ENCODE measurements at places on chromosomes 12 and 14.

DNA sequence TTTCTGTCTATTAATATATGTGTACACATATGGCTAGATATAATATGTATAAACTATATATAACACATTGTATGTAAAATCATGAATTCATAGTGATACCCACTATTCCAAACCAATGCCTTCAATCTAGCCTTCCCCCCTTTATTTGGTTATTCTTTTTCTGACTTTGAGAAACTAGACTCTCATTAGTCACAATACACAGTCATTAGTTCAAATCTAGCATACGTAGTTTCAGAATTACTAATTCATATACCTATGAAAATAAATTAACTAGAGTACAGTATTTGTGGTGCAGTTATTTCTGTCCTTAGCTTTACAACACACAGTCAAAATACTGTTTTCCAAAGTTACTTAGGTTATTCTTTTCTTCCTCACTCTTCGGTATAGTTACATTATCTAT, 268.2 kb downstream of the DPF3 start:
- no peak for DNase-seq

DNA sequence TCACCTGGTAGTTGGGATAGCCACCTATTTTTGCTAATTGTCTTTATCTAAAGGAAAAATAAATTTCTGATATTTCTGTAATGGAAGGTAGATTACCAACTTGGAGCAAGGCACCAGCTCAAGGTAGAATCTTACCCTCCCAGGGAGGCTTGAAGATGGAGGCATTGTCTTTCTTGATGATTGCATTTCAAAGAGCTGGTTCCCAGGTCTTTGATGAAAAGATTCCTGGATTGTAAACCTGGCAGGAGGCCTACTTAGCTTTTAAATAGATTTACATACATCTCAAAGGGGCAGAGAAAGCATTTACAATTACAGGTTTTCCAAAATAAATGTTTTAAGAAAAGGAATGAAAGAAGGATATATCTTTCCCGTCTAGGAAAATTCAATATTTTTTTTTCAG, 729.2 kb downstream of the LRFN5 start:
- DNase-seq, result no peak

DNA sequence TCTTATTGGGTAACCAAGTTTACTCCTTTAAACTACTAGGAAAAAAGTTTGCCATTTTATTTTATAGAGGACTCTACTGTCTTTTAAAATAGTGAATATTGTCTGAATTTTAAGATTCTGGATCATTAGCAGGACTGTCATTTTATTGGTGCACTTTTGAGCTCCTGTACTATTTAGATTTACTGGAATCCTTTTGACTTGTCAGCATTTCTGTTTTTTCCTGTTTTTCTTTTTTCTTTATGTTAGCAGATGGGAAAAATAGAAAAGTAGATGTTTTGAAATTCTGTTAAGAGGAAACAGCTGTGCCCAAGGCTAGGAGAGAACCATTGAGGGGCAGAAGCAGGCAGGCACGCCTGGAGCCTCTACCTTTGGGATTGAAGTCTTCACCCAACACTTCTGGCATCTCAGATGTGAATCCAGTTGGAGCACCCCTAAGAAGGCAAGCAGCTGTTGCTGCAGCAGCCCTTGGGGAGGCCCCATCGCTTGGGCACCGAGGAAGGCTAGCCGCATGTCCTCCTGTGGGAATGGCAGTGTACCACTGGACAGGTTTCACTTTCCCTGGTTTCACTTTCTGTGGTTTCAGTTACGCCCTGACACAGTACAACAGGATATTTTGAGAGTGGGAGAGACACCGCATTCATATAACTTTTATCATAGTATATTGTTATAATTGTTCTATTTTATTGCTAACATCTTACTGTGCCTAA, 11.5 kb downstream of the RIMKLB start:
- no peak for DNase-seq

DNA sequence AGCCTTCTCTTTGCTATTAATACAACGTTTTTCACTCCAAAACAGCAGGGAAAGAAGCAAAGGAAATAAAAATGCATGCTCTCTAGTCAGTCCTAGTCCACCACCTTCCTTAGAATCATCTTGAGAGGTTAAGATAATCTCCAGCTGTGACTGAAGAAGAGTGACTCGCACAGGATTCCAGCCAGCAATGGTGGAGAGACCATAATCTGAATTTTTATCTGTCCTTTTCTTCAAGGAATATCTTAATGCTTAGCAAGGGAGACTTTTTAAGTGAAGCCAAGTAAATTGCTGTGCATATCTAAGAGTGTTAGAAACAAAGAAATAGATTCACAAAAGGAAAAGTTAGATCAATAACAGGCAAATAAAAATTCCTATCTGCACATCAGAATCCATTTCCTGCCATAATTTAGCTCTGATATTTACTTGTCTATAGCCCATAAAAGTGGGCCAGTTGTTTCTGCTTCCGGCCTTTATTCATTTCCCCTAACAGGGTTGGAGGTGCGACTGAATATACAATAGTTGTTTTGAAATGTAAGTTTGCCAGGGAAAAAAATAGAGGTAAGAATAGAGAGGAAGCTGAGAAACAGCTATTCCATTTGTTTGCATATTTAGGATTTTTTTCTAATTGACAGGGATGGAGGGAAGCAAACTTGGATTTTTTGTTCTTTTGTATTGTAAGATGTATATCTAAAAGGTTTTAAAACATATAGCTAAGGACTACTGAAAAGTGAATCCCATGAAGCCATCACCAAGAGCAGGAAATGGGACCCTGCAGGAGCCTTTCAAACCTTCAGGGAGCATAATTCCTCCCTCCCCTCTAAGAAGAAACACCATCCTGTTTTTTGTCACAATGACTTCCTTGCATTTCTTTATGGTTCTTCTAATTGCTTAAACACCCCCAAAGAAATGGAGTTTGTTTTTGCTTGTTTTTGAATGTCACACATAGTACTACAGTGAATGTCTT, 154.0 kb downstream of the ITPR2 start:
- no peak for DNase-seq

GRCh38 chr12:132276066-132276826, 53.1 kb downstream of the GALNT9 start:
- no peak for DNase-seq

GRCh38 chr12:108565976-108566375, 3.6 kb downstream of the ISCU start:
- DNase-seq, result peak; percentile 76

GRCh38 chr14:90903101-90903500, 86.9 kb upstream of the TTC7B start:
- peak; percentile 63 for DNase-seq

GRCh38 chr12:93109551-93110203, 180.6 kb upstream of the EEA1 start:
- DNase-seq, result no peak

DNA sequence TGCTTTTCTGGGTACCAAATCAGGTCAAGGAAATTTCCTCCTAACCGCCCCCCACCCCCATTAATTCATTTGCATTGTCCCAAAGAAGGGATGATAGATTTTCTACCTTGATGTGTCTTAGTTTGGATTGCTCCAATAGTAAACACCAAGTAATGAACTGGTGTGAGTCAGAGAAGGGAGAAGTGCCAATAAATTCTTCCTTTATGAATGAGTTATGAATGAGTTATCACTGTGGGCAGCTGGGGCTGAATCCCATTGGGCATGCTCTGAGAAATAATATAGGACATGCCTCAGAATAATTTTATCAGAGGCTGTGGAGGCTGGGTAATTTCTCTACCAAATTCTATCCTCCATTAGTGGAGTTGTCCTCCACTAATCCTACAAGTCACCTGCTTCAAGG, 277.9 kb upstream of the FLRT2 start:
- DNase-seq, result no peak

GRCh38 chr14:31819281-31819680, 257.8 kb upstream of the ARHGAP5 start:
- DNase-seq, result no peak

- DNase-seq, result peak; percentile 61
Observed at GRCh38 chr12:110281549-110282299, 677 bp downstream of the ATP2A2 start.
